ENCODE measurements at places on chromosomes 1 and 21.

DNA sequence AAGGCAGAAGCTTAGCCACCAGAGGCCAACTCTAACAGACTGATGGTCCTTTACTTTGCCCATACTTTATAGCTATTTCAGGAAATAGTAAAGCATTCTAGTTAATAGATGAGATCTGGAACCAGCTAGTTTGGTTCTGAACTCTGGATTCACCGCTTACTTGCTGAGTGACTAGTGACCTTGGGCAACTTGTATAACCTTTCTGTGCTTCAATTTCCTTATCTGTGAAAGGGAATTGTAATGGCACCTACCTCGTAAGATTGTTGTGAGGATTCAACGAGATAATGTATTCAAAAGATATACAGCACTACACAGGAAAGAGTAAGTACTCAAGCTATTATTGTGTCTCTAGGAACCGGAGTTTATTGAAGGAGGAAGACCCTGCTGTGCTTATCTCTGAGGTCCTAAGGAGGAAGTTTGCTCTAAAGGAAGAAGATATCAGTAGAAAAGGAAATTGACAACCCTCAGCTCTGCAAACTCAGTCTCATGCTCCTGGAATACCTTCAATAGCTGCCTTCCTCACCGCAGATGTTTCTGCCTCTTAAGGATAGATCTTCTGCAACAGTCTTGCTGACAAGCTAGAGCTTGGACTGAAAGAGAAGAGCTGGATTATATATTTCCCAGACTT is 11.9 kb downstream of the MTFR1L start:
- DNase-seq: no peak

DNA sequence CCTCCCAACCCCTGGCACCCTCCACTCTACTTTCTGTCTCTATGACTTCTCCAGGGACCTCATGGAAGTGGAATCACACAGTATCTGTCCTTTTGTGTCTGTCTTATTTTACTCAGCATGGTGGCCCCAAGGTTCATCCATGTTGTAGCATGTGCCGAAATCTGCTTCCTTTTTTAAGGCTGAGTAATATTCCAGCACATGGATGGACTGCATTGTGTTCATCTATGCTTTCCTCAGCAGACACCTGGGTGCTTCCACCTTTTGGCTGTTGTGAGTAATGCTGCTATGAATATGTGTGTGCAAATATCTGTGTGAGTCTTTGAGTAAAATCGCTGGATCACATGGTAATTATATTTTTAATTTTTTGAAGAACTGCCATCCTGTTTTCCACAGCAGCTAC is 1.6 kb upstream of the PFKL start:
- no peak for DNase-seq

- no peak for DNase-seq
These were observed 45.6 kb upstream of the CLIC4 start for GRCh38 chr1:24699628-24700027.

GRCh38 chr1:92563457-92564216 is 76.9 kb upstream of the GFI1 start:
- DNase-seq: no peak

DNA sequence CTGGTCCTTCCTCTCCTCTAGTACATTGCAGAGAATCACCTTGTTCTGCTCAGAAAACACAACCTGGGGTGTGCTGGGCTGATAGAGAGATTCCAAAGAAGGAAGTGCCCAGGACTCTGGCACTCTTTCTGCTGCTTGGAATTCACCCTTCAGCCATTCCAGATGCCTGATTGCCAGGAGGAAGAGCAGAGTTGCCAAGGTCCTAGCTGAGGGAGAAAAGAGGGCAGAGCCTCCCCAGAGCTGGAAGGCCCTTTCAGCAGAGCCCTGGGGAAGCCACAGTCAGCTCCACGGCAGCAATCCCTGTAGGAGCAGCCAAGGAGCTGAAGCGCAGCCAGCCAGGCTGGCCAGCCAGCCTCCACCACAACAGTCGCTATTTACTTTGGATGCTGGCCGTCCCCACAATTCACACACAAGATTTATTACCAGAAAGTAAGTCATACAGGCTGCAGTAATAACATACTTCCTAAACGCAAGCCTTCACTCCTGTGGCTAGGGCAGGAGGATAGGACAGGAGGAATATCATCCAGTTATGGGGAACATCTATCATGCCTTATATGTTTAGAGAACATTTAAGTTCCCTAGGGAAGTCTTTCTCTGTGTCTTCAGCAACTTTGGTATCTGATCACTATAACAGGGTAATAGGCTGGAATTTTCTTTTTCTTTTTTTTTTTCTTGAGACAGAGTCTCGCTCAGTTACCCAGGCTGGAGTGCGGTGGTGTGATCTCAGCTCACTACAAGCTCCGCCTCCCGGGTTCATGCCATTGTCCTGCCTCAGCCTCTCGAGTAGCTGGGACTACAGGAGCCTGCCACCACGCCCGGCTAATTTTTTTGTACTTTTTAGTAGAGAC is 36.6 kb upstream of the SLC44A3 start:
- DNase-seq: no peak

- DNase-seq: no peak
These were observed 15.2 kb downstream of the CAPN2 start for GRCh38 chr1:223727541-223727940.

DNA sequence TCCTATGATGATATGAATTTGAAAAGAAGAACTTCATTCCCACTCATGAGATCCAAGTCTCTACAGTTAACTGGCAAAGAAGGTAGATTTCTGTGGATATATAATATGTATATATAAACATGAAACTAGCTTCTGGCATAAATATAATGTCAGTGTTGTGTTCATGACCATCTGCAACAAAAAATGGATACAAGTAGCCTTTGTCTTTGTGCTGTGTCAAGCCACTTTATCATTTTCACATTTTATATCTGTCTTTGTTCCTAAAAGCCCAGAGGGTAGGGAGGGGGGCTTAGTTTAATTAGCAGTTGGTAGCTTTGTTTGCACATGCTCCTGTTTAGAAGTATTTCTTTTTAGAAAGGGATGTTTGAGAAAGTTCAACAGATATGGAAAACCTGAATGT is 56.2 kb upstream of the FASLG start:
- DNase-seq: no peak

- DNase-seq: no peak
These were observed 122.3 kb upstream of the TMPRSS2 start for GRCh38 chr21:41630249-41630648.

- DNase-seq: peak; percentile 72
These were observed 764 bp downstream of the PKNOX1 start for GRCh38 chr21:42974832-42975820.

DNA sequence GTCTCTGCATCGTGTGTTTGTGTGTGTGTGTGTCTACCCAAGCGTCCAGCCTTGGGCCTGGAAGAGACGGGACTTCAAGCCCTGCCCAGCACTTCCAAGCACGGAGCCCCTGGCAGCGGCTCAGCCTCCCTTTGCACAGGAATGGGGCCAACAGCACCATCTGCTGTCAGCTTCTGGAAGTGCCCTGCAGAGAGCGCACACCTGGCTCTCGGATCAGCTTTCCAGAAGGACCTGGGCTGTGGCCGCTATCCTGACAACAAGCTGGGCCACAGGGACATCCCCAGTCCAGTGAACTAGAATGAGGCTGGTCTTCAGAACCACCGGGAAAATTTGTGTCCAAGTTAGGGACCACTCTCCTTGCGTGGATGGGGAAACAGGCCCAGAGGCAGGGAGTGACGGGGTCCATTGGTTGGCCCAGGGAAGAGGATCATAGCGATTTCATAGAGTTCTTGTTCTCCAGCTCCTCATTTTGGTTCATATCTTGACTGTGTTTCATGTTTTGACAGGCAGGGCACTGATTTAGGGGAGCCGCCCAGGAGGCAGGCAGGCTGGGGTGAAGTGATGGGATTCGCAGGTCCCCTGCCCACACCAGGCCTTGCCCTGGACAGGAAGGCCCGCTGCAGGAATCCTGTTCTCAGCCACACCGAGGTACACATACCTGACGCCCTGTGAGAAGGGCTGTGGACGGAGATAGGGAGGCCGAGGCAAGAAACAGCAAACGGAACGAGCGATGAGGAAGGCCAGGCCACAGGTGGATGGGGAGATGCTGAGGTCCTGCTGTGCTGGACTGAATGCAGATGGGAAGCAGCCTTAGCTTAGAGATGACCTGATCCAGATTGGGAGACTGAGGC is 38.4 kb downstream of the TAS1R2 start:
- peak; percentile 76 for DNase-seq

- no peak for DNase-seq
These were observed 710 bp upstream of the SLC30A1 start for GRCh38 chr1:211579440-211580302.

DNA sequence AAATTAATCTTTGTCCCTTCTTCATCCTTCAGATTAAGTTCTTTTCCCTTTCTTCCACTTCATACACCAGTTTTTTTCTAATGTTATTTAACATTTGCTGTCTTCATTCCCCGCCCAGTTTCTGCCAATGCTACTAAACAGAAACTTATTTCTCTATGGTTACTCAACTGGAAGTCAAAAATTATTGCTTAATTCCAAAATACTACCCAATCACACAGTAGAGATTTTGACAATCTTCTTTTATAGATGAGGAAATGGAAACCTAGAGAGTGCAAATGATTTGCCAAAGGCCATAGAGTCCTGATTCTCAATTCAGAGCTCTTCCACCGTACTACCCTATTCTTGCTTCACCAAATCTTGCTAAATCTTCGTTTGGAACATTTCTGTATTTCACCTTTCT is 58.1 kb upstream of the SH3GLB1 start:
- no peak for DNase-seq

DNA sequence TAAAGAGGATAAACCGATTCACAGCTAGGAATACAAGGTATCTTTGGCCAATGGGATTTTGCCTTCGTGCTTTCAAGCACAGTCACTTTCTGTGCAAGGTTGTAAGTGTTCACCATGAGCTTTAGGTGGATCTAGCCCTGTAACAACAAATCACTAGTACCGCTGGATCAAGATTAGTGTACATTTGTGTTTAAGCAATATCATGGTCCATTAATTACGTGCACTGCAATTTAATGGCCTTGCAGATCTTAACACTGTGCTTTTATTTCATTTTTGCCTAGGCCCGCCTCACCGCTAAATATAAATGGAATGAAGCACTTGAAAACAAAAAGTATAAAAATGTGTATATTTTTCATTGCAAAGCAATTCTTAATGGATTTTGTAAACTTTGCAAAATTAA is 461.1 kb downstream of the DSCAM start:
- no peak for DNase-seq

GRCh38 chr1:230107941-230108340 is 40.9 kb downstream of the GALNT2 start:
- no peak for DNase-seq

DNA sequence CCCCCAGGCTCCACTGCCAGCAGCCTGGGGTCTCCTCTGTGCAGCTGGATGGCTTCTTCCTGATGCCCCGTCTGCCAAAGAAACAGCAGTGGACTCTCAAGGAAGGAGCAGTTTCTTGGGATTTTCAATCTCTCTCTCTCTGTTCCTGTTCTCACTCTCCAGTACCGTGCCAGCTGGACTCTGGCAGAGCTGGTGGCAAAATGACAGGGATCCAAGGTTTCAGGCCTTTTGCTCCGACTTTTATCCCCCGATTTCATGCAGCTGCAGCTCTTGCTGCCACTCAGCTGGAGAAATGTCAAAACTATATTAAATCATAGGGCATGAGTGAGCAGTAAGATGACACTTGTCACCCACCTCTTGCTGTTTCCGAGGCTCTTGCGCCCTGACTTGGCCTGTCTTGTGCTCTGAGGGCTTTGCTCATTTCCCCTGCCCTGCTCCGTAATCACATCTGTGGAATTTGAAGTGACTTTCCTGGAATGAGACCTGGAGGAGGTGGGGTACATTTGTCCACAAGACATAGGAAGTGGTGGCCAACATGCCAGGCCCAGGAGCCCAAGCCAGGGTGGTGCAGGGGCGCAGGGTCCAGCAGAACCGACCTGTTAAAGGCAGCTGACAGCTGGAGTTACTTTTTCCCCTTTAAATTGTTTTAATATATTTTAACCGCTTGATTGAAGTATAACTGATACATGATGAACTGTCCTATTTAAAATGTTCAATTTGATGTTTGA is 576.2 kb downstream of the PTPRU start:
- DNase-seq: no peak

DNA sequence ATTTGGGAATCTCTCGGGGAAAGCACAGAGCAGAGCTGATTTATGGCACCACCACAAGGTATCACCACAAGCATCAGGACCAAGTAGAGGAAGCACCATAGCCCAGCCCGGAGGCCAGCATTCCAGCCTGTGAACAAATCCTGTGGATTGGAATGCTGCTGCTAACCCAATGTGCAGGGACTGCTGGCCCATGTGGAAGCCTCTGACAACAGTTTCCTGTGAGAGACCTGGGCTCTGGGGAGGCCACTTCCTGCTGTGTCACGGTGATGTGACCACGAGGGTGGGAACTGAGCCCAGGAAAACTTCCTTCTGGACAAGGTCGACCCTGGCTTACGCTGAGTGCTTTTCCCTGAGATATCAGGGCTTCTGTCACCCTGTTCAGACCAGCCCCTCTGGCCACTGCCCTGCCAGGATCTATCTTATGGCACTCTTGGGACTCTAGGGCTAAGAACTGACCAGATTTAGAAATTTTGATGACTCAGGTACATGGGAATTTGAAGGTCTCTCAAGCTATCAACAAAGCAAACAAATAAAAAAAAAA is 88.3 kb upstream of the NGF start:
- no peak for DNase-seq

GRCh38 chr1:118881751-118882150 is 106.4 kb downstream of the TBX15 start:
- DNase-seq: no peak

- no peak for DNase-seq
These were observed 55.8 kb downstream of the ROR1 start for GRCh38 chr1:63829349-63830327.

GRCh38 chr1:52403566-52404115 is 582 bp downstream of the ORC1 start:
- DNase-seq: peak; percentile 41

DNA sequence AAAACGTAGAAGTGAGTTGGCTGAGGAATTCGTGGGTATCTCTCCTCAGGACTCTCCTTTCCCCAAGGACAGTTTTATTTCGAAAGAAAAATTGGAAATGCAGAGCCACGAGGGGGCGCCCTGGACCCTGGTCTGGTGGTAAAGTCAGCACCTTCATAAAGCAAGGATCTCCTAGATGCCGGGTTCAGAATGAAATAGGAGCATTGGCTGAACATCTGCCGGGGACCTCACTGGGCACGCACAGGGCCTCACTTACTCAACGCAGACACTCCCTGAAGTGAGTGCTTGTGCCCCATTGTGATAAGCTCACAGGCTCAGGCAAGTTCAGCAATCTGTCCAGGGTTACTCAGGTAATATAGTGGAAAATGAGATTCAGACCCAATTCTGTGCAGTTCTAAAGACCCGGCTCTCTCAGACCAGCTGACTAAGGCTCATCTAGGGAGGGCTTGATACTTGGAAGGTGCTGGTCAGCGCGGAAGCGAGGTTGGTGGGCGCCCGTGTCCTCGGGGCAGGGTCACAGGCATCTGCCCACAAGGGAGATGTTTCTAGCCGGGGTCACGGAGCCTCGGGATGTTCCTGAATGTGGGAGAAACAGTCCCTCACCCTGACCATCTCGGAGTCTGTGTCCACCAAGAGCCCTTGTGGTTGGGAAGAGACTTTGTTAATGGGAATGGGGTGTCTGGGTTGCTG is 55.7 kb upstream of the ETV3 start:
- DNase-seq: peak; percentile 38

DNA sequence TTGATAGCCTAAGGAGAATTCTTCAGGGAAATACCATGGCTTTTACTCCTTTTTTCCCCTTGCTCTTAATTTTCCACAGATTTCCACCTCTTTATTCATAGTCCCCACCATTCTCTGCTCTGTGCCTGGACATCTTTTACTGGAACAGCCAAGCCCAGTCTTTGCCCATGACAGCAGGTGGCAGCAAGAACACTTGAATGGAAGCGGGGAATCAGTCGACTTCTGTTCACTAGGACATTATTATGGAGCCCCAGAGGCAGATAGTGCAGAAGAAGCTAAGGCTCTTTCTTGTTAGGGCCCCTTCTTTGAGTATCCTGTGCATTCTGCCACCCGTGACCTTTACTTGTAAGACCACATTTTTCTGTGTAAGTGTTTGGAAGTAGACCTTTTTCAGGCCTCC is 6.3 kb downstream of the OR14I1 start:
- no peak for DNase-seq

Data from GM12892 (cell line).